Activated naive CD4-positive, alpha-beta T cell treated with anti-CD3 and anti-CD28 coated beads, Interleukin-2, amount 50 U/mL, for 16 hours (primary cell): ENCODE measurements at places on chromosomes 5 and 9.

DNA sequence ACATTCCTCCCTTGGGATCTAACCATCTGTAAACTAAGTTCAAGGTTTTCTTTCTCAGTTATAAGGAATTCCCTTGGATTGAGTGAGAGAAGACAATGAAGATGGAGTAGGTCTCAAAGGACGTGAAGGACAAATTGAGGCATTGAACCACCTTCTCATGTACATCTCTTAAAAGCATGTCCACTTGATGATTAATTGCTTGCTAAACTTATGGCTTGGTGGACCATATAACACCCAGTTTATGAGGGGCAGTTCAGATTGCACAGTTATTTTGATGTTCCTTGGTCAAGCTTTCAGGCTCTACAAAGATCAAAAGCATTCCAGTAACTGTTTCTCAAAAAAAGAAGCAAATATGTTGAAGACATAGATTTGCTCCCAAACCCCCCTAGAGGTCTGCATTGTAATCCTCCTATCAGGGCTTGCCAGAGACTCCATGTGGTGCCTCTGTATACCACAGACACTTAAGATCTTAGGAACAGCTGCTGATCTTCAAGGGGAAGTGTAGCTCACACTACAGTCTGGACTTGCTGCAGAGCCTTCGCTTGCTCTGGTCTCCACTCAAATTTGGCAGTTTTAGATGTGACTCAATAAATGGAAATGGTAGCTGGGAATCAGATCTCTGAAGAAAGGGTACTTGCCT, 56.9 kb upstream of the ALDH1A1 start:
- no peak for DNase-seq

DNA sequence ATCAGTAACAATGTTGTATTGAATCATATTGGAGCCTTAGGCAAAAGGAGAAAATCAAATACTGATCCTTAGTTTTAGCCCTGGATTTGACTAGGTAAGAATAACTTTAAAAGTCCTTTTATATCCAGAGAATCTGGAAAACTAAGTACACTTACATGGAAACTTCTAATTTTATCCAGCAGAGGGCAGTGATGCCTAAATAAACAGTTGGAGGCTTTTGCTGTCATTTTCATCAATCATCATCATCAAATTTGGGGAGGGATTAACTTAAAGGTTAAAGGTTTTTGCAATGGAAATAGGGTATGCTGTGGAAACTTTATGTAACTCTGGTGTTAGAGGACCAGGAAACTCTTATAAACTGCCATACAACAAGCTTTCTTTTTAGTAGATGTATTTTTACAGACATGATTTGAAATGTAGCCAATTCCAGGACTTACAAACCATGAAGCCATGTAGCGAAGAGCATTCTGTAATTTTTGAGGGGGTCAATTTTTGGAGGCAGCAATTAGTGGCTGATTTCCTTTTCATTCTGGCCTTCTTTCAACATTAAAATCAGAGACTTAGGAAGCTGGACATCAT, 112.7 kb downstream of the OSTF1 start:
- no peak for DNase-seq

- no peak for DNase-seq
Observed at GRCh38 chr9:99029083-99029645, 75.7 kb upstream of the TGFBR1 start.

DNA sequence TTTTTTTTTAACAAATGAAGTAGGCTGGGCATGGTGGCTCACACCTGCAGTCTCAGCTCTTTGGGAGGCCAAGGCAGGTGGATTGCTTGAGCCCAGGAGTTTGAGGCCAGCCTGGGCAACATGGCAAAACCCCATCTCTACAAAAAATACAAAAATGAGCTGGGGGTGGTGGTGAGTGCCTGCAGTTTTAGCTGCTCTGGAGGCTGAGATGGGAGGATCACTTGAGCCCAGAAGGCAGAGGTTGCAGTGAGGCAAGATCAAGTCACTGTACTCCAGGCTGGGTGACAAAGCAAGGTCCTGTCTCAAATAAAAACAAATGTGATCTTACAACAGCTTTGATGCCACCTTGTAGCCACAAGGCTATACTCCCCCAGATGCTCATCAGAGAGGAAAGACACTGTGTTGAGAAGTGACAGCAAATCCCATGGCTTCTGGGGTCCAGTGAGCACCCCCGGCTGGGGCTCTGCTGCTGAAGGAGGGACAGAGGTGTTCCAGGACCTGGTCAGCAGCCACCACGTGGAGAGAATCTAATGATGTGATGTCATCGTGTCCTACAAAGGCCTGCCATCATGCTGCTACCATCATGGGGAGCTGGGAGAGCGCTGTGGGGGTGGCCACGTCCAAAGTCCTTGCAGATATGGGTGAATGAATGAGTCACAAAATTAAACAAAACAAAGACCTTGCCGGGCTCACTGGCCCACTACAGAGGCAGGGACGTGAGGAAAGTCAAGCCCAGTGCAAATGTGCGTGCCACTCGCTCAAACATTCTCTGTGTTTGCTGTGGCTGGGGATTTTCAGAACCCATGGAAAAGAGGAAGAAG, 60.7 kb downstream of the PRRT1B start:
- no peak for DNase-seq

- no peak for DNase-seq
Observed at GRCh38 chr5:115842952-115843351, 1.2 kb downstream of the AP3S1 start.

- no peak for DNase-seq
Observed at GRCh38 chr5:127513408-127513970, 4.0 kb upstream of the PRRC1 start.

- no peak for DNase-seq
Observed at GRCh38 chr9:98342820-98343210, 87.4 kb upstream of the TBC1D2 start.

GRCh38 chr5:136020383-136021015, 8.3 kb upstream of the TGFBI start:
- DNase-seq: no peak

GRCh38 chr9:132027752-132028663, 51.7 kb downstream of the MED27 start:
- no peak for DNase-seq

DNA sequence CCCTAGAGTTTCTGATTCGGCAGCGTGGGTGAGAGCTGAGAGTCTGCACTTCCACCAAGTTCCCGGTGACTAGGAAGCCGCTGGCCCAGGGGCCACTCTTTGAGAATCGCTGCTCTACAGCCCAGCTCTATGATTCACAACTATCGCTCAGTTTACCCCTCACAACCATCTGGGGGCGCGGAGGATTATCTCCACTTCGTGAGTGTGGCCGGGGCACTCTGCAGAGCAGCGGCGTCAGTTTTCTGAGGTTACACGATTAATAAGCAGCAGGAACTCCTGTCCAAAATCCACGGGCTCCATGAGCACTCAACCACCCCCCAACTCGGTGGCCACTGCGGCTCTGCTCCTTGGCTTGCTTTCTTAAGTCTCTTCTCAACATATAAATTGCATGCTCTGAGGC, 19.3 kb downstream of the CORO2A start:
- no peak for DNase-seq

DNA sequence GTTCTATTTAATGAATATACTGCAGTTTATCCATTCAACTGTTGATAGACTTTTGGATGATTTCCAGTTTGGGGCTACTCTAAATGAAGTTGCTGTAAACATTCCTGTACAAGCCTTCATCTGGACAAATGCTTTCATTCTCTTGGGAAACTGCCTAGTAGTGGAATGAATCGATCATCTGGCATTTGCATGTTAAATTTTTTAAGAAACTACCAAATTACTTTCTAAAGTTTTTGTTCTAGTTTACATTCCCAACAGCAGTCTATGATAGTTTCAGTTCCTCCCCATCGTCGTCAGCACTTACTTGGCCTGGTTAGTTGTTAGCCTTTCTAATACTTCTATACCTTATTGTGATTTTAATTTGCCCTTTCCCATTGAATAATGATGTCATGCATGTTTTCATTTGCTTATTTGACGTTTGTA, 306.3 kb downstream of the FER start:
- DNase-seq: no peak

DNA sequence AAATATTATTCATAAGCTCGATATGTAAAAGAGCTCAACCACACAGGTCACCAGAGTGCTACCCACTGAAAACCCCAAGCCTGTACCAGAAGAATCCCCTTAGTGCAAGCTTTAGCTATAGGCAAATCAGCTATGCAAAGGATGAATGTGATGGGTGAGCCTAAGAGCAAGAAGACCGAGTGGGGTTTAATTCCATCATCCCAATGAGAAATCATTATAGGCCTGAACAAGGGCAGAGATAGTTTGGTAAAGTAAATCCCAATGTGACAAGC, 21.8 kb downstream of the ELOVL7 start:
- no peak for DNase-seq

- DNase-seq: no peak
Observed at GRCh38 chr5:123557907-123558306, 45.9 kb downstream of the CSNK1G3 start.

- DNase-seq: no peak
Observed at GRCh38 chr9:134503301-134504105, 138.1 kb upstream of the COL5A1 start.

- no peak for DNase-seq
Observed at GRCh38 chr5:149837680-149838269, 106.8 kb downstream of the PDE6A start.

DNA sequence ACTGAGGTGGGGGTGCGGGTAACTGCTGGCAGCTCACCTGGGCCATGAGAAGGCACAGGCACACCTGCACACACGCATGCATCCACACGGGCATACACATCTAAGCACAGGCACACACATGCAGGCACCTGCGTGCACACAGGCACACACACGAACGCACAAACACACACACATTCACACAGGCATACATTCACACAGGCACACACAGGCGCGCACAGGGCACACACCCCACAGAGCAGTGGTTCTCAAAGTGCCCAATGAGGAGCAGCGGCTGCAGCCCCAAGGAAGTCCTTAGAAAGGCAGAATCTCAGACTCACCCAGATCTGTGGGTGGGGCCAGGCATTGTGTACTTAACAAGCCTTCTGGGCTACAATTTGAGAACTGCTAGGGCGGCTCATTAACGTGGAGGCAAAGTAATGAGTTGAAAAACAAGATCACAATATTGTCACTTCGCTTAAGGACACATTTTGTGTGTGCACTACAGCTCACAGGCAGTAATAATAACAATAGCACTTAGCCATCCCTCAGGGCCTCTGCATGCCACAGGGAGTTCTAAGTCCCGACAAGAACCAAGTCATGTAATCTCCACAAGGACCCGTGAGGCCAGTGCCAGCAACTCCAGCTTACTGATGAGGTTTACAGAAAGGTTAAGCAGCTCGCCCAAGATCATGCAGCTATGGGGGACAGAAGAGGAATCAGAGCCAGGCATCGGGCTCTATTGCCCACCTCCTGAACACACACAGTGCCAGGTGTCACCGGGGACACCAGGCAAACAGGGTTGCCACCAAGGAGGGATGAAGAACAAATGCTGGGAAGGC, 91.6 kb downstream of the ROR2 start:
- no peak for DNase-seq

DNA sequence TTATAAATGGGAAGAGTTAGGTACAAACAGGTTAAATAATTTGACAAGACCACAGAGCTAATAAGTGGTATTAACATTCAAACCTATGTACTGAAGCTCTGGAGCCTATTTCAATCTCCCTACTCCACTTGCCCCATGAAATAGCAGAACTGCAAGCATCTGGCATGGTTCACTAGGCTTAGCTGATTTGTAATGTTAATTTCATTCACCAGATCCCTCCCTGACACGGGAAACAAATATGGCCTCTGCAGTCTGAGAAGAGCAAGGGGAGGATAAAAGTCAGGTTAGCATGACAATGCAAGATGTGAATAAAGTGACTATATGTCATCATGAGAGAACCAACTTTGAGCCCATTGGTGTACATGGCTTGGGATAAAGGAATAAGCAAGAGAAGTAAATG, 428.8 kb downstream of the BRINP1 start:
- DNase-seq: no peak

GRCh38 chr9:94925751-94926430, 199.4 kb downstream of the AOPEP start:
- no peak for DNase-seq

DNA sequence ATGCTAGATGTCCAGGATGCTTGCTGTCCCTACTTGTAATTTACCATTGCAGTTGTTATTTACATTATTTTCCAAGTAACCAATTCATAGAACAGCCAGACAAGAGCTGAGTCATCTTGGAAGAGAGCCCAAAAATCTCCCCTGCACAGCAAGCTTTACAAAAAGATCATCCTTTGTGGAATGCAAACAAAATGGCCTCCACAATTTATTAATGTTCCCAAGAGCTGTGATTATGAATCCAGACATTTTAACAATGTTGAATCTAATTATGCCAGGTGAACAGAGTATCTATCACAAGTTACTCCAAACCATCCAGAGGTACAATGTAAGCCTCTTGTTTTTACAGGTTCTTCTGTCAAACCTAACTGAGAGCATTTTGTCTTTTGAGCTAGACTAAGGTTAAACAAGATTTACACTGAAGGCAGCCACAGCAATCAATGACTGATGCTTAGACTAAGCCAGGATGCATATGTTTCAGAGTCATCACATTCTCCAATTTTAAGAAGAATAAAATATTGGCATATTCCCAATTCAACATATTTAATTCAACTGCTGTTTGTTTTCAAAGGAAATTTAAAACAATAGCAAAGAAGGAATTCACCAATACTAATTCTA, 95.3 kb upstream of the SLC12A2 start:
- DNase-seq: no peak

DNA sequence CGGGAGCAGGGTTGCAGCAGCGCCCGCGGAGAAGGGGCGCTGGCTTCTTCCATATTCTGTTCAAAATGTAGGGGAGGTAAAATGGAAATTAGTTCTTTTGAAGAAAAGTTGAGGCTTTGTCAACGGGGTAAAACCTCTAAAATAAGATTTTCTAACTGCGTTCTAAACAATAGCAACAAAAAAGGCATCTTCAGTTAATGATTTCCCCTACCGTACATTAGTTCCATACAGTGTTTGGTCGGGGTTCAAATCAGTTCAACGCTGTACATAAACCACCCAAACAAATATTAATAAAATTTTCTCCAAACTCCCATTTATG, 343 bp upstream of the FANCC start:
- DNase-seq: no peak

- no peak for DNase-seq
Observed at GRCh38 chr5:88736494-88736893, 146.5 kb downstream of the MEF2C start.

DNA sequence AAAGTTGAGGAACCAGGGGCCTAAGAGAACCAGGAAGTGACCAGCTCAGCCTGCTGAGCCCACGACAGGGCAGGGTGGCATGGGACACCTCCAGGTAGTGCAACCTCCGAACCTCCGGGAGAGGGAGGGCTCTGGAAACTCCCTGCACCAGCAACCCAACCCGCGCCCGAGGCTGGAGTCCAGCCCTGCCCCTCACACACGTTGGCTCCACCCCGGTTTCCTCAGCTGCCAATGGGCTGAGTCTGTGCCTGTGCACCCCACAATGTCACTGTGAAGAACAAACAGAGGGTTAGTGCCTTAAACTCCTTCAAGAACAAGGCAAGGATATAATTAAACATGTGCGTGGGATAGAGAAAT, 17.0 kb upstream of the UNC5A start:
- no peak for DNase-seq

GRCh38 chr9:38642951-38643814, 22.8 kb upstream of the ANKRD18A start:
- DNase-seq: no peak

- DNase-seq: no peak
Observed at GRCh38 chr5:150123542-150123941, 32.1 kb downstream of the PDGFRB start.

- no peak for DNase-seq
Observed at GRCh38 chr5:58893551-58893950, 310.7 kb downstream of the RAB3C start.

GRCh38 chr9:33952066-33952465, 96.6 kb downstream of the UBAP2 start:
- no peak for DNase-seq
